ENCODE measurements at places on chromosomes 12 and 14.

GRCh38 chr12:104049903-104050356 is at the start of gene GLT8D2:
GLT8D2 (minus strand) TSS chr12:104050187; CDS start chr12:104019648, 30,539 bp downstream.
- DNase-seq: peak; percentile 44

DNA sequence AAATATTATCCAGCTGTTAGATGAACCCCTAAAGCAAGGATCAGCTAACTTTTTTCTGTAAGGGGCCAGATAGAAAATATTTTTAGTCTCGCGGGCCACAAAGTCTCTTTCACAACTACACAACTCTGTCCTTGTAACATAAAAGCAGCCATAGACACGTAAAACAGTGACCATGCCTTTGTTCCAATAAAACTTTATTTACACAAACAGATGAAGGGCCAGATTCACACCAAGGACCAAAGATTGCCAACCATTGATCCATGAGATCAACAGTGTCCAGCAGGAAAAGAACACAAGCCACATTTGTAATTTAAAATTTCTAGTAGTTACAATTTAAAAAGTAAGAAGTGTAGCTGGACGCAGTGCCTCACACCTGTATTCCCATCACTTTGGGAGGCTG is 109.7 kb downstream of the PHETA1 start:
- DNase-seq: no peak

DNA sequence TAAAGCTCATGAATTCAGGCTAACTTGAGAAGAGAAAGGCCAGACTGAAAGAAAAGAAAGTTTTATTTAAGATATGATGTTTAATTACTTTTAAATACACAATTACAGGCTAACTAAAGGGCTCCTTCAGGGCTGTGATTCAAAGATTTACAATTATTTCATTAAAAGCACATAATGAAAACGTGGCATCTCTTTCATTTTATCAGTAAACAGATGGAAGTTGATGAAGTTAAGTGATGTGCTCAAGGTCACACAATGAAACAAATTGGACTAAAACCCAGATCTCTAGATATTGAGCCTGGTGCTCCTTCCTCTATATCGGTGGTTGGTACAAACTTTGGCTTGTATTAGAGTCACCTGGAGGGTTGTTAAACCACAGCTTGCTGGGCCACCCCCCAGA is 13.5 kb upstream of the NFKBIA start:
- no peak for DNase-seq

- DNase-seq: no peak
Measured at GRCh38 chr12:225012-225411, 11.1 kb upstream of the SLC6A12 start.

DNA sequence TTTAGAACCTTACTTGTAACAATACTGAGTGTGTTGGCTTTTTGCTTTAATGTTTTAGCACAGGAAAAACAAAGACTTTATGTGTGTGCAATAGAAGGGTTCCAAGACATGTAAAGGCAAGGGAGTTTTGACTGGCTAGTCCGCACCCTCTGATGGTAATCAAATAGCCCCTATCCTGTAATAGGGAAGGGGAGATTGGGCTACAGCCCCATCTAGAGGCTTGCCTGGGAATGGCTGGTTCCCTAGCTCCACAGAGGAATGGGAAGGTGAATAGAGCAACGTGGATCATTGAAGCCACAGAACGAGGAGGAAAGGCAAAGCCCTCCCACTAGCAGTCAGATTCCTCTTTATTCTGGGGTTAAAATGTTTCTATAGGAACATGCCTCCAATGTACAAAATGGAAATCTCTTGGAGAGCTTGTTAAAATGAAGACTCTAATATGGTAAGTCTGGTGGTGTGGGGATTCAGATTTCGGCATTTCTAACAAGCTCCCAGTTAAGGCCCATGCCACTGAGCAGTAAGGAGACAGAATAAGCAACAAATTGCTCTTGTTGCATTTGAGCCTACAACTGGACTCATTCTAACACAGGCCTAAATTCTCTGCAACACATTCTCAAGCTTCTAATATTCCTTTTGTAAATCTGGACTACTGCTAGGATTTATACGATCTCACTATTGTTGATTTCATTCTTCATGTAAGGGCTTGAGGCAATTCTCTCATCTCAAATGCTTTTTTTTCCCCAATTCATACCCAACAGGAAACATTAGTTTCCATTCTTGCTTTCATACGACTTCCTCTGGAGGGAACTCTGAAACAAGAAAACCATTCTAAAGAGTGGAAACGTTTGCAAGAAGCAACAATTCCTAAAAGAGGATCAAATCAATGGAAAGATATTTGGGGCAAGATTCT is 57.1 kb downstream of the NIN start:
- DNase-seq: no peak

- no peak for DNase-seq
Measured at GRCh38 chr14:104072586-104072985, 12.9 kb upstream of the ASPG start.

DNA sequence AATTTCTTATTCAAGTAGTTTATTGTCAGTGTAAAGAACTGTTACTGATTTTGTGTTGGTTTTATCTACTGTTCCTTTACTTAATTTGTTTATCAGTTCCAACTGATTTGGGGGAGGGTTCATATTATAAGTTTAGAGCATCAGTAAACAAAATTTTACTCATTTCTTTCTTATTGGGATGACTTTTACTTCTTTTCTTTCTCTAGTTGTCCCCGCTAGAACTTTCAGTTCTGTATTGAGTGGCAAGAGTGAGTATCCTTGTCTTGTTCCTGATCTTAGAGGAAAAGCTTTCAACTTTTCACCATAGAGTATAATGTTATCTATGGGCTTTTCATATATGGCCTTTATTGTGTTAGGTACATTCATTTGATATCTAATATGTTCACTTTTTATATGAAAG is 584.1 kb downstream of the LRFN5 start:
- DNase-seq: no peak

DNA sequence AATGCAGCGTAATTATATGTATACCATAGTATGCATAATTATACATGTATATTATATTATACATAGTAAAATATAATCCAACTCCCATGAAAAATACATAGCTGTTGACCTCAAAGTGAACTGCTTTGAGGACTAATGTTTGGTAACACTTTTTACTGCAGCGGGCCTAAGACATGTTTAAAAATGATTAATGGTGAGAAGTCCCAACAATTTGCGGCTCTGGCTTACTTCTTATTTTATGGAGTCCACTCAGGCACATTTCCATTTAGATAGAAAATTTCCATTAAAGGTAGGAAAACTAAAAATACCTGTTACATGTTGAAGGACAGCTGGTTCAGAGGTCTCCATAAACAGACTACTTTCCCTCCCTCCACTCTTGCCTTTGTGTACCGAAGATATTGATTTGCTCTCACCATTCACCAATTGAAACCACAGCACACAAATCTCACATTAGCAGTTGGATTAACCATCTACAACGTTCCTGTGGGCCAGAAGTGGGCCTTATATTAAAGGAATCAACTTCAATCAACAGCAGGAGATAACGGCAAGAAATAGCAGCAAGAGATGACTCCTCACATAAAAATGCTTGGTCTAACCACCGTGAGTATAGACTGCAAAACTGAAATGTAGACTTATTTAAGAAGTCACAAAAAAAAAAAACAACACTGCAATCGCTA is 14.1 kb upstream of the NT5DC3 start:
- no peak for DNase-seq

DNA sequence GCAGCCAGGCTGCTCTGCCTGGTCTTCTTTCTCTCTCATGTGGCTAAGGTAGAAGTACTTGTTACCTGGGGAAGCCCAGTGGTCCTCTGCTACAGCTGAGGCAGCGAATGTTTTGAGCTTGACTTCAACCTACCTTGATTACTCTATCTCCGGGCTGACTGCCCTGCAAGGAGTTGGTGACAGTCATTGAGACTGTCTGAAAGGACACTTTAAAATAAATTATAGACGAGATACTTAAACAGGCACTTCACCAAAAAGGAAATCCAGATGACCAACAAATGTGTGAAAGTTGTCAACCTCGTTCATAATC is 474 bp upstream of the CIT start:
- DNase-seq: no peak

- DNase-seq: no peak
Measured at GRCh38 chr14:57749267-57749666, 116.6 kb downstream of the SLC35F4 start.

- no peak for DNase-seq
Measured at GRCh38 chr12:50103767-50104321, at the start of gene GPD1. GPD1 (plus strand) TSS chr12:50104008; CDS start chr12:50104051, 43 bp downstream.

DNA sequence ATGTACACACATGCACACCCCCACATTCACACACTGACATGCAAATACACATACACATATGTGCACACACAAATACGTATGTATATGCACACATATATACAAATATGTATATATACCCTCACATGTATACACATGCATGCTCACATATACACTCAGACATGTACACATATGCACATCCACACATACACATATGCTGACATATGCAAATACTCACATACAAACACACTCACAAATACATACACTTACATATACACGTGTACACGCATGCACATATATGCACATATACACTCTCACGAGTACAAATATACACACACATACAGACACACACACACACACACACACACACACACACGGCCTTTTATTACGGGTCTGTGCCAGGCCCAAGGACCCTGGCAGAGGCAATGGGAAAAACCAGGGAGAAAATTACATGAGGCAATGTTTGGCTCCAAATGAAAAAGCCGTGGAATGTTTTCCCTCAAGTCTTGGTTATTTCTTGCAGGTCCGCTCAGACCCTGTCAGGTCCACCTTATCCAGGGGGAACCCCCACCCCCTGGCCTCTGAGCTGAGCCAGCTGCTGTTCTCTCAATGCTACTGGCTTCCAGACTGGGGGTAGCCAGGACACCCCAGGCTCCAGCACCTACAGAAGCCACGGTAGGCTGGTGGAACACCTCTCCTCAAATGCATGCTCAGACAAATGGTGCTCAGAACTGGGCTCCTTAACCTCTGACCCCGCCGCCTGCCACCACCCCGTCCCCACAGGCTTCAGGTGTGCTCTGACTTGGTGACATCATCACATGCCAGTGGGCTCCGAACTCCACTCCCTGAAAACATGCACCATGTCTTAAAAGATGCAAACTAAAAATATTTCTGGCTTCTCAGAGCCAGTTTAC is 54.7 kb downstream of the BCL11B start:
- no peak for DNase-seq

GRCh38 chr12:32947206-32948067 is 50.9 kb upstream of the PKP2 start:
- peak; percentile 26 for DNase-seq

DNA sequence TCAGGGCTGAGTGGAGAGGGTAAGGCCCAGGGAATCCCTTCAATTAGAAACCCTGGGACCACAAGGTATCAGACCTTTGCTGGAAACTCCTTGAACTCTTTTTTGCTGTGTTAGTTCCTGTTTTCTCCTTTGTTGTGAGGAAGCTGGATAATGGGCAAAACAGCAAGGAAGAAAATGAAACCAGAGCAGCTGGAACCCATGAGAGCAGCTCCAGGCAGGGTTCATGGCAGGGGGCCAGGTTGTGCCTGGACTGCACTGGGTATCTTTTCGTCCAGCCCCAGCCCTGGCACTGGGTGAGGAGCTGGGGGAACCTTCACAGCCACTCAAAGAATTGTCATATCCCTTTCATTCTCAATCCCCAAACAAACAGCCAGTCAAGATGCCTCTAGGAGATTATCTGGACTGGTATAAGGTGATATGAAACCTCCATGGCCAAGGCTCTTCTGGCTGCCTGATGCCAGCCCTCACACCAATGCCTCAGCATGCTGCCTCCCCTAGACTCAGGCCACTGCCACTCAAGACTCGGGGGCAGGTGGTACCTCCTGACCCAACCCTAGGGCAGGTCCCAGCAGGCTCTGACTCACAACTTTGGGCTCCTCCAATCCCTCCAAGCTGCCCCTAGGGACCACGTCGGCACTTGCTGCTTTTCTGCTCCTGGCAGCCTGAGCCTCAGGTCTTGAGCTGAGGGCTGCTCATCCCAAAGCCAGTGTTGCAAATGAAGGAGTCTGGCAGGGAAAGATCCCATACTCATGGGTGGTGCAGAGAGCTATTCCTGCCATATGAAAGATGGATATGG is 16.5 kb downstream of the FAM186B start:
- no peak for DNase-seq

GRCh38 chr14:60245380-60246177 is 3.4 kb upstream of the PPM1A start:
- DNase-seq: no peak

- DNase-seq: no peak
Measured at GRCh38 chr14:24456980-24457379, 14.4 kb upstream of the SDR39U1 start.

GRCh38 chr12:107670999-107671643 is 14.5 kb upstream of the PWP1 start:
- DNase-seq: no peak

DNA sequence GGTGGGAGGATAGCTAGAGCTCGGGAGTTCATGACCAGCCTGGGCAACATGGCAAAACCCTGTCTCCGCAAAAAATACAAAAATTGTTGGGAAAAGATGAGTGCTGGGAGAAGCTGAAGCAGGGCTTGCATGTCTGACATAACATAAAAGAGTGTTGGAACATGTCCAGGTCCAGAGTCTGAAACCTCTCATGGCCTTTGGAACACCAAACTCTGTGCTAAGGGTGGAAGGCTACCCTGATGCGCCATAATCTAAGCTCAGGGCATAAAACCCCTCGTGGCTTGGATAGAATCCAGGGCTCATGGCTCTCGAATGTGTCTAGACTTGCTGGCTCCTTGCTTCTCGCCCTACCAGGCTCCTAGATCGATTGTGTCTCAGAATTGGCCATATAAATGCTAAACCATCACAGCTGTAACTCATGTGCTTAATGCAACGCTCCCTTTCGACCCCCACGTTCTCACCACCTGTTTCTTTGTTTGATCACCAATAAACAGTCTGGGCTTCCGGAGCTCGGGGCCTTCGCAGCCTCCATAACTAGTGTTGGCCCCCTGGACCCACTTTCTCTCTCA is 6.7 kb upstream of the CLEC7A start:
- DNase-seq: no peak

DNA sequence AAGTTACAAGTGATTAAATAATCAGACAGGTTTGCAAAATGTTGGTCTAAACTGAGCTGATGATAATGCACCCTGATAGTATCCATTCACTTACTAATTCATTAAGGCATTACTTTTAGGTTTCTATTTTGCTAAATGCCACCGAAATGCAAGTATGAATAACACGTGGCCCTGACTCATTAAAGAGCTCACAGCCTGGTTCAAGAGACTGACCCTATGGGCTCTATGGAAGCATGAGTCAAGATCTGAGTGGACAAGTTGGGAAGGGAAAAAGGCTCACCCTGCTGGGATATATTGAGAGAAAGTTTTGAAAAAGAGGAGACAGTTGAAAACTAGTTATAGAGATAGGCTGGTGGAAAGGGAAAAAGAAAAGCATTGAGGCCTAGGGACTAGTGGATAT is 14.8 kb upstream of the LRRC9 start:
- DNase-seq: no peak

All from left renal cortex interstitium (tissue), 4 donors.